Thoracic aorta (tissue), 2 donors: ENCODE measurements at places on chromosomes 7 and 10.

- DNase-seq, result no peak
These were observed 103.9 kb downstream of the PLCE1 start for GRCh38 chr10:94097656-94098055.

DNA sequence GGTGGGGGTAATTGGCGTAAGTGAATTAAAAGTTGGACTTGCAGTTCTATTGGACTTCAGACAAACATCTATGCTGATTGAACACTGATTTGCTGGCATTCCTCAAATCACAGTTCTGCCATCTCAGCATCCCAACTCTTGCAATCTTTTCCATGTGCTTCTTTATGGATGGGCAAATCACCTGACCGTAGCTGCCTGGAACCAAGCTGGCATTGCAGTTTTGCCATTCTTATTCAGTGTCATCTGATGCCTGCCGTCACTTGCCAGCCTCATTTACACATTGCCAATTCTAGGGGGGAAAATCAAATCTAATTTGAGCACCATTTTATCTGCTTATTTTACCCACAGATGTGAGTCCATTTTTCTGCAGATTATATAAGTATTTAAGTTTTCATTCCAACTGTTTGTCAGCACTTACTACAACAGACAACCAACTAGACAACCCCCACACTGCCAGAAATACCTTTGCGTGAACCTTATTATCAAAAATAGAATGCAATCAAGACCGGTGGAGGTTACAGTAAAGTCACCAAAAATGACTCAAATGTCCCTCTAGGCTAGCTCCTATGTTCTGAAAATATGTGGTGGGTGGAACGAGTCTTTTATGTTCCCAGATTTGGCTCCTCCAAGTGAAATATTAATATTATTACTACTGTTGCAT is 172.3 kb upstream of the CTBP2 start:
- no peak for DNase-seq

DNA sequence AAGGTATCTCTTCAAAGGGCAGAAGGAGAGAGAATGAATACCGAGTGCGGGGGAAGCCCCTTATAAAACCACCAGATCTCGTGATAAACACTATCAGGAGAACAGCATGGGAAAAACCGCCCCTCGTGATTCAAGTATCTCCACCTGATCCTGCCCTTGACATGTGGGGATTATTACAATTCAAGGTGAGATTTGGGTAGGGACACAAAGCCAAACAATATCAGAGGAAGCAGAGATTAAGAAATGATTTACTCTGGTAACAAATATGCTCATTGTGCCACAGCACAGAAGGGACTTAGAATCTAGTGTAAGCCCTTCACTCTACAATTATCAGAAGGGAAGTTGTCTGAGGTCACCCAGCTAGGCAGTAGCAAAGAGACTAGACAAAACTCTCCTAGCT is 40.1 kb upstream of the ZNRF2 start:
- DNase-seq, result no peak

DNA sequence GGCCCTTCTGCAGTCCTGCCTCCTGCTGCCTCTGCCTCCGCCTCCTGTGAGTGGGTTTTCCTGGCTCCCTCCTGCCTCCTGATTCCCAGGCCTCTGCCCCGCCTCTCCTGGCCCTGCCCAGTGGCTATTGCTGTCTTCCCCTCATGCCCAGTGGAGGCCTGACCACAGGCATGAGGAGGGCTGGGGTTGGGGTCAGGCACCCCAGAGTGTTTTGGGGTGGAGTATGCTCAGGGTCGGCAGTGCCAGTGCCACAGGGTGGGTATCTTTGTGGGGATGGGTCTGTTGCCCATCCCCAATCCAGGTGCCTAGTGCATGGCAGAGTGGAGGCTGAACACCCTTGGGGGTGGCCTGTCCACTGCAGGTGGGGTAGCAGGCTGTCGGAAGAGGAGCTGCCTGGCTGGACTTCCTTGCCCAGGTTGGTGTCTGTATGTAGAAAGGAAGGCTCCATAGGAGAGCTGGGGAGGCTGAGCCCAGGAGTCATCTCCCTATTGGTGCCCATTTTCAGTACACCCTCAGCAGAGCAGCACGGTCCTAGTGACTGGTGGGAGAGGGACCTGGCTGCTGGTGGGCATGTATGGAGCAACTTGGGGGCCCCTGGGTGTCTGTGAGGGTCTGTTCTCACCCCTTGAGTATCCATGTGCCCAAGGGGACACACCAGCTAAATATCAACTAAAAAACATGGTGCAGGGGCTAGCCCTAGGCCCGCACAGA is 62.2 kb downstream of the ARHGAP22 start:
- no peak for DNase-seq

DNA sequence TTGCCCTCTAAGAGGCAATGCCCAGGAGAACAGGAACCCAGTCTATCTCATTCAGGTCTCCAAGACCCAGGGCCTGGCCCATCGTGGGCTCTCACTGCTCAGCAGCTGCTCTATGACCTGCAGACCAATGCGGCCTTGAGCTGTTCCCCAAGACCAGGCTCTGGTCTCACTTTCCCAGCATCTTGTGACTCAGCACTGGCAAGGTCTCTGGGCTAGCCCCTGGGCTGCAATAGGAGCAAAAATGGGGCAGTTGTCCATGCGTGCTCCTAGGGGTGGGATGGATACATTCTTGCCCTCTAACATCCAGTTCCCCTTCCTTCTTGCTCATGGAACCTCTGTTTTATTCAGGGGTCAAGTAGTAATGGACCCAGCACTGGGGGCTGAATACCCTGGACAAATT is 13.5 kb downstream of the GCK start:
- no peak for DNase-seq

DNA sequence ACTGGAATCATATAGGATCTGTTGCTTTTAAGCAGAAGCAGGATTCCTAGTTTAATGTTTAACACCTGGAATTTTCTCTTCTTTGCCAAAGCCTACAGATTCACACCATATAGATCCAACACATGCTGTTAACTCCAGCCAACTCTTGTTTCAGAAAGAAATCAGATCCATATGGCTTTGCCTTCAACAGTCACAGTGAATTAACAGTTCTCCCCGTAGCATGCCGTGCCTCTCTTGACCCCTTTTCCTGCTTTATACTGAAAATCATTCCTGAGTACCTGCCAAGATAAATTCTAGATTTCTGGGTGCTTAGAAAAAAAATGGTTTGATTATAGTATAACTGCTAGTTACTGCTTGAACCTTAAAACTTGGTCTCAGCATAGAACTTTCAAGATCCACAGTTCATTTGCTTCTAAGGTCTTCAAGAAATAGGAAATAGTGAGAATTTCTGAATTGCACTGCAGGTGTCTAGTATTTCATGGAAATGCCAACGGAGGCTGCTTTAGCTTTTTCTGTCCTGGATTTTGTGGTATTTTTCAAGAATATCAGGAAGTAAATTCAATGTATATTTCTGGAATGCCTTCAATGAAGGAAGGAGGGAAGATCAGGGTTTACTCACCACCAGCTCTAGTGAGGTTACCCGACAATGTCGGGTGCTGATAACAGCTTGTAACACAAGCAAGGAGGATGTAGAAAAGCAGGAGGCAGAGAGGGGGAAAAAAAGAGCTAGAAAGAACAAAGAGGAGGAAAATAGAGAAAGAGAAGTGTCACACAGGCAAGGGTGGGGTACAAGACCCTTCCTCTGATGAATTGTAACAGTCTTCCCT is 6.6 kb downstream of the AASS start:
- DNase-seq, result no peak
